HT1080 (cell line): ENCODE measurements at places on chromosomes 2 and 18. TPM values are rescaled to one million over a fixed set of nuclear protein-coding genes. Genes with fewer than 3 reads are reported as not detected.

DNA sequence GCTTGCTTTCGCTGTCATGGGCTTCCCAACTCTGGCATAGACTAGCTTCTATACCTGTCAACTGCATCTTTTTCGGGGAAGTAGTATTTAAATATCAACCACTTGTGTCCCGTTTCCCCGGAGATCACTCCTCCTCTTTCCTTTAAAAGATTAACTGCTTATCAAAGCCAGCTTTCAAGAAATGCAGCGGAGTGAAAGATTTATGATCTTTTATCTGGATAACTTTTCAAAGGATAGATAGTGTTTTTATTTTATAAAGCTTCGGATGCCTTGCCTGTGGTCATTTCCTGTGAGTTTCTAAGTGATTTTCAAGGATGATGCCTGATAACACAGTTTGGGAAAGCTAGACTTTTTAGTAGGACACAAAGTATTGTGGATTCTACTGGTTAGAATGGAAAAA, 2.9 kb upstream of the IGFBP5 start:
- DNase-seq: no peak

DNA sequence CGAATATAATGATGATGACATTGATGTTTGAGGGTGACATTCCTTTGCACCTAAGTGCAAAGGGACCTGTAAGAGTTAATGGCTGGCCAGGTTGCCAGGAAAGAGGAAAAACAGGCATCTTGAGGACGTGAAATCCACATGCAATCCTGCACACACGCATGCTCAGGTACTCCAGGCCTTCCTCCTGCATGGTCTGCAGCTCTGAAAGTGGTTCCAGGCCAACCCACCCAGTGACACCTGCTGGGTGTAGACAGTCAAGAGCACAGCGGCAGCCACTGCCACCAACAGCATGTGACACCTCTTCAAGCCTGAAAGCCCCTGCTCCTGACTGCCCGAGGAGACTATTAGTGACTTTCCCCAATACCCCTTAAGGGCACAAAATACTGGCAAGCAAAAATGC, 101.6 kb downstream of the PIEZO2 start:
- DNase-seq: no peak

DNA sequence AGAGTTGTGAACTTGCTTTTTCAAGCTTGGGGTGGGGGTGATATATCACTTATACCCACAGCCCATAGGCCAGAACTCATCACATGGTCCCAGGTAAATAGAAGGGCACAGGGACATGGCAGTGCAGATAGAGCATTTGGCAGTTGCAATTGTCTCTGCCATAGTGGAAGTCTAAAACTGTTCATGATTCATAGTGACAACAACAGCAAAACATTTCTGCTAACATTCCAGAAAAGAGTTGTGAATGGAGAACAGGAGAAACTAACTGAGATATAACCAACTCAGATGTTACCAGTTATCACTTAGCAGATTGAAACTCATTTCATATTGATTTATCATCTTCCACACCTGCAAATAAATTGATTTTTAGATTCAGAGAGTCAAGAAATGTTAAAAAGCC, 278.6 kb upstream of the KYNU start:
- DNase-seq: no peak

DNA sequence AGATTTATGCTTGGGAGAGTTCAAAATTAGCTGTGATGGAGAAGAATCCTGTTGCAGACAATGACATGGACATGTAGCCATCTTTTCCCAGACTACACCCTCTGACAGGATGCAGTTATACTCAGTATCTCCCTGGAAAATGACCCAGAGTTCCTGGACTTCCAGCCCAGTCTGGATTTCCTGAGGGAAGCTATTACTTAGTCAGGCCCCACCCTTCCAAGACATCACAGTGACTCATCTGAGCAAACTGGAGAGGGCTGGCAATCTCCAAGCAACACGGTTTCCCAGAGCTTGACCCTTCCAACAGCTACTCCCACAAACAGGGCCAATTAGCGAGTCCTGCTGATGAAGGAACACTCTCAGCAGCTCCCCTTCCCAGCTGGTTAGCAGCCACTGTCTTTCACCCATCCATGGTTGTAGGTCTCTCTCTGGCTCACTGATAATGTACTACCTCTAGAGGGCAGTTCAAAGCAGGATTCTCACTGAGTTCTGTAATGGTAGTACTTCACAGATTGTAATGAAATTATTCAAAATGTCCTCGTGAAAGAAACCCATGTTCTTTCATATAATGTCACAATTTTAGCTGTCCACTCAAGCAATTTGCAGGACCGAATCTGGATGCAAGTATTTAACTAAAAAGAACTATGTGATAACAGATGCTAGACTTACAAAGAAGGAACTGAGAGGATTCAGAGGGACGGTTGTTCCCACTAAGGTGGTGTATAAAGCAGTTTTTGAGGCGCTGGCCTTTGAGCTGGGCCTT, 110.2 kb downstream of the MDH1 start:
- DNase-seq: peak; percentile 92

DNA sequence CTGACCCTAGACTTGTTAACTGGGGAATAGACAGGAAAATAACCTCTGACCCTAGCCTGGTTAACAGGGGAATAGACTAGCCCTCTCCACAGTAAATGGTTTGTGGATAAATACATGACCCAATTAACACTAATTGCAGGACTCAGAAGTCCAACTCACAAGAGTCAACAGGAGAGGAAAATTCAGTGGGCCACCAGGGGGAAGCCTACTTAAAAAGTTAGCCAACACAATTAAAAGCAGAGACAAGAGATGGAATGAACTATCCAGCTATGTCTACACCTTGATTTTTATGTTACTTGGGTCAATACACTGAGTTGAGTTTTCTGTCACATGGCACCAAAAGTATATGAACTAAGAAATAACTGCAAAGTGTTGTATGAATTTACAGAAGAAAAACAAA, 158.8 kb upstream of the SLC39A10 start:
- DNase-seq: peak; percentile 16

GRCh38 chr2:156687715-156688114, 251.5 kb downstream of the GPD2 start:
- peak; percentile 62 for DNase-seq

DNA sequence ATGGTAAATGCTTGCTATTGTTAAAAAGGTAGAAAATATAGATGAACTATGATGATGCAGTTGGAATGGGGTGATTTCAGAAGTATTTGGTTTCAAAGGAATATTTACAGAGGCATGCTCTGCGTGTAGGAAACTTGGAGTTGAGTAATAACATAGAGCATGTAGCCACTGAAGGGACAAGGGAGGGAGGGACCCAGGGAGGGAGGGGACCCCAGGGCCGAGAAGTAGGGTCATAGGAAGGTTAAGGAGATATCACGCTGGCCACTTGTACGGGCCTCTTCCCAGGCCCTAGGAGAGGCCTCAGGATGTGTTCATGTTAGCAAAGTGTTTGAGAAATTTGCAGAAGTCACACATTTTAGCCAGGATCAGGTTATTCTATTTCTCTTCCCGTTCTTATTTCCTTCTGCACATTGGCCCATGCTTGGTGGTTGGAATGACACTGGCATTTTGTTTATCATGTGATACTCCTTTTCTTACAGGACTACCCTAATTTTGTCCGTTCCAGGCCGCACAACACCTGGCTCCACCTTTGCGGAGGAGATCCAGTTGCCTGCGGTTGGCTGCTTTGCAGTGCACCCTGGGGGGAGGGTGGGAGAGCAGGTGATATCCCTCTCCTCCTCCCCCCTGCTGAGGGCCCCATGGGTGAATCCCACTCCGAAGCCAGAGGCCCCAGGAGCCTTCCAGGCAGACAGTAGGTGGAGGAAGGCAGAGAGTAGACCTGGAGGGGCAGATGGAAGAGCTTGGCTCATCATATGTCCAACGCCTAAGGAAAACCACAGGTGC, 16.9 kb upstream of the ACKR3 start:
- no peak for DNase-seq

- DNase-seq: no peak
These were observed 440.9 kb upstream of the CELF4 start for GRCh38 chr18:38006541-38006940.

- DNase-seq: no peak
These were observed 695.7 kb upstream of the POU3F3 start for GRCh38 chr2:104158191-104158590.

DNA sequence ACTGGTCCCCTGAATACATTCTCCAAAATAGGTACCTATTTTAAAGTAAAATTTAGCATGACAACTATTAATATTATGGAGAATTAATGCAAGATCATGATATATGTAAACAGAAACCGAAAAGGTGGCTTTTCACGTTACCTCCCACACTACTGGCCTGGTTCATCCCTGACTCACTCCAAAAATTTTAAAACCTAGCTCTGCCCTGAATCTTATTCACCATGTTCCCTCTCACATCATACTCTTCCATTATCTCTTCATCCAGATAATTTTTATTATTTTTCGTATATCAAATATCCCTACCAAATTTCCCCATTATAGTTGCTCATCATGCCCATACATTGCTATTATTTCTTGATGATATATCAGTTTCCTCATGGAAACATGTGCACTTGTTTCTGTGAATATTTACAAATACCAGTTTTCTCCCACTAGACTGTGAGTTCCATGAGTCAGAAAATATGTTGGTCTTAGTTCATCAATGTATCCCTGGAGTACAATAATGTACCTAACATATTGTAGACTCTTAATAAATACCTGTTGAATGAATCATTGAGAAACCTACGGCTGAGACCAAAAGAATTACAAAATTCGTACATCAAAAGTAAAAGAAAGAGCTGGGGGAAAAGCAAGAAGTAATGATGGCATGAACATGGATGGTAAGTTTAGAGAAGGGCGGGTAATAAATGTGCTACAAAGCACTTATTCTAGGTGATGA, 360.1 kb upstream of the CHAC2 start:
- peak; percentile 44 for DNase-seq

GRCh38 chr2:237132799-237133198, 47.1 kb downstream of the COPS8 start:
- peak; percentile 56 for DNase-seq

- no peak for DNase-seq
These were observed 621.3 kb upstream of the LRATD1 start for GRCh38 chr2:14011190-14011589.

DNA sequence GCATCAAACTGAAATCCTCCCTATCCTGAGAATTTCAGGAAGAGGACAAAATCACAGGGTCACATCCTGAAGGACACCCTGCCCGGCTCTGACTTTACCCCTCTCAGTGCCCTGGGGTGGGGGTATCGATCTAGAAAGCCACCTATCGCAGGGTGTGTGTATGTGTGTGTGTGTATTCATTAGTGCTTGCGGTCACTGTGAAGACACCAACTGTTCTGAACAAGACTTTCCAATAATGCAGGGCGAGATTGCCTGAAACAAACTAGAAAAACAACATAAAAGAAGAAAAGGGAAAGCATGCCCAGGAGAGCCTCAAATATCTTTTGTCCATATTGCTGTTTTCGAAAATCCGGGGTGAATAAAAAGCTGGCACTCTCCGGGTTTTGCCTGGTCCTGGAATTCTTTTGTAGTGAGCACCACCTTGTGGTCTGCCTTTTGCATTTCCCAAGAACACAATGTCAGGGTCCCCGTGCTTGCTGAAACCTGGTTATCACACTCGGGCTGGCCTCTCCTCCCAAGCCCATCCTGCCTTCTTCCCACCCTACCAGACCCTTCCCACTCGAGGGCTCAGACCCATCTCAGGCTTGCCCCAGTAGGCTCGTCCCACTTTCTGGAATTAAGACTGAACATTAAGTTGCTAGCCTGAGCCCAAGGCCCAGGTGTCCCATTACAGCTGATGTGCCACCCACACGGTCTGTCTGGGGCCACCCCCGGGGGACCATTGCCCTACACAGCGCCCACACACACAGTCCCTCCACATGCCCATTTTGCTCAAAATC, 25.0 kb upstream of the COPS8 start:
- DNase-seq: peak; percentile 51

DNA sequence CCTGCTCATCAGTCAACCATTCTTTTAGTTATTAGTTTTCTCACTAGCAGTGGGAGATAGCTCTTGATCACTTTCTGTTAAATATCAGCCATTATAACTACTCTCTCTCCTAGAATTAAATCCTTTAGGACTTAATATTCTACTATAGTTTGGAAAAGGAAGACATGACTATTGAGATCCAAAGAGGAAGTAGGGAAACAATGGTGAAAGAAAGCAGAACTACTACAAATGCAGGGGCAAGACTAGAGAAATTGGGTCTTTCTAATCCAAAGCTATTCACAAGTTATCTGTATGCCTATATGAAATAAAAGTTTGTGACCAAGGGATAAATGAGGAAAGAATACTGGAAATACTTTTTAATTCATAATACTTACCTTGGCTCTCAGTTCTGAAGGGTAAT, 65.1 kb downstream of the SRBD1 start:
- DNase-seq: no peak

DNA sequence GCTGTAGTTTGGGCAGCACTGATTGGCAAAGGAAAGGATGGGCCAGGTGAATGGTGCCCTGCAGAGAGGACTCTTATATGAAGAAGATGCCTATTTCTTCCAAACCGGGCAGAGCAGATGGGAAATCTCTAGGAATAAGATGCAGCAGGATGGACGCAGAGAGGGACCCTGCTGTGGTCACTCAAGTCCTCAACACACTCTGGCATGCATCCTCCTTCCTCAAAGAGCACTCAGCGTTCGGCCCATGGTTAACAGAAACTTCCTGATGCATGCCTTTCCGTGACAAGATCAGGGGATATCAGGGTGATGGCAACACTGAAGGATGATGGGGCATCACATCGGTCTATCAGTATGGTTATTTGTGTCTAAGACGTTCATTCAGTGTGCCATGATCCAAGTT, 232.7 kb downstream of the TTC32 start:
- no peak for DNase-seq

G6PC2 gene
- total RNA-seq: not detected in 2 replicates

CYS1 gene
- 0.05 and 0.10 TPM in 2 replicates for total RNA-seq

CRIM1 gene
- total RNA-seq: 113 and 135 TPM in 2 replicates

CRYBA2 gene
- not detected in 2 replicates for total RNA-seq

SERPINB7 gene
- total RNA-seq: 50.9 and 71.5 TPM in 2 replicates
